Gastrocnemius medialis (tissue), 4 donors: ENCODE measurements at places on chromosomes 1 and 21.

DNA sequence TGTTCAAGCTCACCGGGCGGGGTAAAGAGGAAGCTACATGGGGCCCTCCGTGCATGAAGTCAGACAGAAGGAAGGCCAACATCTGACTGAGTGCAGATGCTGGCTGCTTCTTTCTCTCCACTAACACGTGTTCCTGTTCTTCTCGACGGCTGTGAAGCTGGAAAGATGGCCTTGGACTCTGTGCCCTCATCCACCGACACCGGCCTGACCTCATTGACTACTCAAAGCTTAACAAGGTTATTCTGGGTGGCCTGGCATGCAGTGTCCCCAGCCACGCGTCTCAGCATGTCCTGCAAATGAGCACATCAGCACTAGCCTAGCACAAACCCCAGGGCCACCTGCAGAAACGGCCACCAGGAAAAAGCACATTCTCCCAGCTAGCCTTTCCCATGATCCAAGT is 41.2 kb downstream of the ACTN2 start:
- H3K4me3 ChIP-seq = no peak overlapping the region
- peak; percentile 64 for DNase-seq
- H3K4me1 ChIP-seq = peaks cover 12% of the 10 kb centered on the region
- H3K36me3 ChIP-seq = peaks cover 58% of the 10 kb centered on the region
- no peaks in the 10 kb centered on the region for H3K27me3 ChIP-seq

GRCh38 chr1:46401154-46401913 is 7.2 kb downstream of the FAAH start:
- H3K4me1 ChIP-seq = peaks cover 49% of the 10 kb centered on the region
- peak overlapping the region; percentile 47 for H3K27ac ChIP-seq
- no peak for DNase-seq

DNA sequence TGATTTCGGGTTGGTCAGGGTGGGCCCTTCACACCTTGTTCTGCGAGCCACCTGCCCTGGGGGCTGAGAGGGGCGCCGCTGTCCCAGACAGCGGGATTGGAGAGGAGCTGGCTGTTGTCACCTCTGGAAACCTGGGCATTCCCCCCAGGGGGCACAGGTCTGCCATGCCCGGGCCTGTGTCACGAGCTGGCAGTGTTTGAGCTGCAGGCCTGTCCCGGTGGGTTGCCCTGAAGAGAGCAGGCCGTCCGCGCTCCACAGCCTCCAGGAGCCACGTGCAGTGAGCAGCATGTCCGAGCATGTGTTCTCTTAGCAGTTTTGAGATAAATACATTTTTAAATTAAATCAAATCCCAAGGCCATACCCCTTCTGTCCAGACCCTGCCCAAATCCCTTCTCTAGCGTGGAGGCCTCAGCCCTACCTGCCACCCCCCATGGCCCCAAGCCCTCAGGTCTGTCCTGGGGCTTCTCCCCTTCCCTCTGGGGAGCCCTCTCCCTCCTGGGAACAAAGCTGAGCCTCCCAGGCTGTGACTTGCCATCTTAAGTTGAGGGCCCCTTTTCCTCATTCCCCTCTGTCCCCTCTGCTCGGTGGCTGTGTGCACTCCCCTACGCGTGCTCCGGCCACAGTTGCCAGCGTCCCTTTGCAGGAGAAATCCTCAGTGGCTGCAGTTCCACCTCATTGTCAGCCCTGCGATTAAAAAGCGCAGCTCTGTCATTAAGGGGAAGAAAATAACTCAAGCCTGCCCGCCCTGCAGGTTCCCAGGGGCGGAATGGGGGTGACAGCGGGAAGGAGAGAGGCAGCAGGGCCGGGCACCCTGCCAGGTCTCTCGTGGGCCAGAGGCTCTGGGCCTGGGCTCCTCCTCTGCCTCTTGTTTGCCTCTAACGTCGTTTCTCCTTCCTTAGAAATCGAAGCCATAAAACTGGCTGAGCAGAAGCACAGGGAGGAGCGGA is 26.6 kb downstream of the SLX9 start:
- H3K27ac ChIP-seq = no peak overlapping the region
- DNase-seq = no peak
- H3K36me3 ChIP-seq = no peaks in the 10 kb centered on the region
- H3K27me3 ChIP-seq = no peaks in the 10 kb centered on the region
- peaks cover 14% of the 10 kb centered on the region for H3K4me1 ChIP-seq
- H3K4me3 ChIP-seq = no peak overlapping the region

GRCh38 chr1:54854381-54855020 is 32.5 kb downstream of the DHCR24 start:
- H3K4me3 ChIP-seq = no peak overlapping the region
- DNase-seq = no peak
- peaks cover 21% of the 10 kb centered on the region for H3K4me1 ChIP-seq

- no peaks in the 10 kb centered on the region for H3K27me3 ChIP-seq
- H3K36me3 ChIP-seq = no peaks in the 10 kb centered on the region
- no peak overlapping the region for H3K4me3 ChIP-seq
- H3K4me1 ChIP-seq = peaks cover 13% of the 10 kb centered on the region
- H3K27ac ChIP-seq = no peak overlapping the region
Measured at GRCh38 chr1:6860401-6860800, 75.1 kb downstream of the CAMTA1 start.

- H3K4me1 ChIP-seq = peaks cover 32% of the 10 kb centered on the region
- H3K27me3 ChIP-seq = no peaks in the 10 kb centered on the region
- DNase-seq = no peak
- no peaks in the 10 kb centered on the region for H3K36me3 ChIP-seq
Measured at GRCh38 chr1:201637282-201638079, 98.6 kb downstream of the NAV1 start.
